SW480 (cell line): ENCODE measurements at places on chromosomes 7 and 10.

DNA sequence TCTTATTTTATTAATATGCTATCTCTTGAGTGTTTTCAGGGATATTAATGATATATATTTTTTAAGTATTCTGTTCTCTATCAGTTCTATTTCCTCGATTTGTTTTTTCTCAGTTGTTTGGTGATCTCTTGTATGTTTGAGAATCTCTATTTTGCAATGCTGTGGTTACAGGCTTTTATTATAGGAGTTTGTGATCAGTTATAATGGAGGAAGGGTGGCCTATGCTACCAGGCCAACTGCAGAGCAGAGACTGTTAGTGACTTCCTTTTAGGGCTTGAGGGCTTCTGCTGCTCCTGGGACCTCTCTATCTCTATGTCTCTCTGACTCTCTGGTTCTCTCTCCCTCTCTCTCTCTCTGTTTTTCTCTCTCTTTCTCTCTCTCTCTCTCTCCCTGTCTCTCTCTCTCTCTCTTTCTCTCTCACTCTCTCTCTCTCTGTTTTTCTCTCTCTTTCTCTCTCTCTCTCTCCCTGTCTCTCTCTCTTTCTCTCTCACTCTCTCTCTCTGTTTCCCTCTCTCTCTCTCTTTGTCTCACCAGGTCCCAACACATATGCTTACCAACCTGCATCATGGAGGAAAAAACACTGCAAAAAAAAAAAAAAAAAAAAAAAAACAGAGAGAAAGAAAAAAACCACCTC lies 69.4 kb upstream of the CAV2 start:
- no peak for DNase-seq

- DNase-seq = no peak
These were observed 174.8 kb downstream of the TNS3 start for GRCh38 chr7:47407136-47407535.

DNA sequence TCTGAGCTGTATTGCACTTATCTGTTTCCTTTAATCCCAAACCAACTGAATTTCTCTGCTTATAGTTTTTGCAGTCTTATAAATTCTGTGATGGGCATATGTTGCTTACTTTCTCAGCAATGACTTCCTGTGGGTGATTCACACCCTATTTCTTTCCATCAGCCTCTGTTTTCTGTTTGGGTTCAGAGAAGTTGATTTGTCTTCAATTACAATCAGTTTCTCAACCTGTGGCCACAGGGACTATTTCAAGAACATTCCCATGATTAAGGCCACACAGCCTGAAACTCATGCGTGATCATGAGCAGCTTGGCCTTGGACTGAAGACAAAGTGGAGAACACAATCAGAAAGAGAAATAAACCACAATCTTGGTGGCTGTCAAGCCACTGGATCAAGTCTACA lies 1174.6 kb upstream of the C7orf33 start:
- no peak for DNase-seq

DNA sequence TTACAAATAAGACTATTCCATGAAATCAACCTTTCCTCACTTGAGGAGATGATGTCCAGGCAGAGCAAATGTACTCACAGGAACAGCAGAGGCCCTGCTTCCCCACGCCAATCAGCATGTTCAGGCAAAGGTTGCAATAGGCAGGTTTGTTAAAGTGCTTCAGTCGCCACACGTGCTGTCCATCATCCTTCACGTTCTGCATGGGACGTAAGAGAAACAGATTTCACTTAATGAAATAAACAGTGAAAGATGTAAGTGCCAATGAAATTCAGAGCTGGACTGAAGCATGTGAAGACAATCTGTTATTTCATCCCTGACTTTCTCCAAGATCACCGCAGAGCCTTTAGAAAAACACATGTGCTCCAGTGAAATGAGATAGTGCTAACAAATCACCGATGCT lies 217.4 kb downstream of the DGKB start:
- no peak for DNase-seq

- no peak for DNase-seq
These were observed 76.4 kb upstream of the IKZF1 start for GRCh38 chr7:50228148-50228547.

DNA sequence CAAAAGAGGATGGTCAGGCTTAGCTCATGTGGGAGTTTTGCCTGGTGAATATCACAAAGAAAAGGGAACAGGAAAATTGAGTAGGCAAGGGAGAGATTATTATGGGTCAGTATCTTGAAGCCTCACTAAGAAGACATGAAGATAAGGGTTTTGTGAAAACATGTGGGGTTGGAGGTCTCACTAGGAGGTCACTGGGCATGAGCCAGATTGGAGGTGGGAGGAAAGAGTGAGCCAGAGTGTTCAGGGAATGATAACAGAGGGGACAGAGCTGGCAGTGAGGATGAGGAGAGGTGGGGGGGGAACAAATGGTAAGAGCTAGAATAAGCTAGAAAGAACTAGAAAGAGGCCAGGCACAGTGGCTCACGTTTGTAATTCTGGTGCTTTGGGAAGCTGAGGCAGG lies 374.3 kb downstream of the GRID1 start:
- no peak for DNase-seq

DNA sequence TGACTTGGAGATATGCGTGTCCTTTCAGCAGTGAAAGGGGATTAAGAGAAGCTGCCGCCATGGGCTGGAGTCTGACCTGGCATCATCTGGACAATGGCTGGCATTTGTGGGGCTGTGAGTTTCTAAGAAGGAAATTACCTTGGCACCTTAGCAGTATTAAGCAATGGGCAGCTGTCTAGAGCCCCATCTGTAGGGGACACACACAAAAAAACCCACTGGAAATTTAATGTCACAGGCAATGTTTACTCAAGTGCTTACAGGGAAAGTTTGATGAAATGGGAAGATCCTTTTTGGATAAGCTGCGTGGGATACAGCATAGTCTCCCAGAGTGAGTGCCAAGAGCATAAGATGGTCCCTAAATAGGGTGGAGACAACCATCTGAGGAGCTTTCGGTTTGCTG lies 25.0 kb downstream of the ADRA2A start:
- DNase-seq = no peak

- no peak for DNase-seq
These were observed 18.3 kb downstream of the CPED1 start for GRCh38 chr7:121006711-121007315.

DNA sequence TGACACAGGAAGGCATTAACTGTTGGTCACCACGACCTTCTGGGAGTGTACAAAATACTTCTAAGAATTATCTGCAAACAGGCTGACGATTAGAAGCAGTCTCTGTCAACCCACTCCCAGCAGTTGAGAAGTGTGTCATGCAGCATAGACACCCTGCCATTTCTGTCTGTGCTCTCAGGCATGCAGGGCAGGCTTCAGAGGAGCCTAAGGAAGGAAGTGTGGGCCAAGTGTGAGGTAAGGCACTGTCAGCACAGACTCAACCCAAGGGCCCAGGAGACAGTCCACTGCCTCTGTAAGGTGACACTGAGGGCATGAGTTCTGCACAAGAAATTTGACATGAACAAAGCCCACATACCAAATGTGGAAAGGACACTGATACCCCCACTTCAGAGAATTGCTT lies 109.0 kb upstream of the VIPR2 start:
- no peak for DNase-seq

- no peak for DNase-seq
These were observed at the start of gene ARMC3 for GRCh38 chr10:22927661-22928403. TSS of gene ARMC3 (plus strand) at chr10:22928053. CDS start at chr10:22931997, 3,944 bp downstream.

DNA sequence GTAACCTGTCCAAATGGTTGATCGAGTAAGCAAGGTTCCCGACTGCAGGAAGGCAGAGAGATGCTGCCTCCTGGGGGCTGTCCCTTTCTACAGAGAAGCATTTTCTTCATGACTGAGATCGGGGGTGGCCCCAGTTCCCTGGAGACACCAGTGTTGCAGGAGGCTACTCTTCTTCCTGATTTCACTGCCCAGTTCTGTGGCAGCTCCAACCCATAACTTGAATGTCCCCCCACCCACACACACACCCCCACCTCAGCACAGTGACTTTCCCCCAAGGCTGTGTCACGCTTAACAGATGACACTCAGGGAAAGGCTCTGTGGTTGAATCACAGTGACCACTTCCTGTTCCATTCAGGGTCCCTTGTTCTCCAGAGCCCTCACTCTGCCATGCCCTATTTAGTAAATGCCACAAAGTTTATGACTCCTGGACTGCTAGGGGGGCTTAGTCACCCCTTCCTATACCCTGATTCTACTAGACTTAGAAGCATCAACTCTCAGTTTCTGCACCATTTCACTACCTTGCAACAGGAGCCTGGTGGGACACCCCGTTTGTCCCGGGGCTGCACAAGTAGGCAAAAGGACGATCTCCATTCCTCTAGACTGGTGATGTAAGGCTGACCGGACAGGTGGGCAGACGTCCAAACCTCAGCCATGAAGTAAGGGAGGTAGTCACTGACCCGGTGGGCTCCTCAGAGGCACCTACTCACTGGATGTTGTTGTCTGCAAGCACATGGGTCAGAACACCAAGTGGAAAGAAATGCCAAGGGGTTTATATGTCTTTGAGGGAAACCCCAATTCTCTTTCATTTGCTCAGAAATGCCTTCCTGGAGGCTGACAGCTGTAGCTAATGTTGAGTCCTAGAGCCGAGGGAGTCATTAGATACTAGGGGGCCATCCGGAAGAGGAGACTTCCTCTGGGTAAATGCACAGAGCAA lies 31.3 kb upstream of the SMC3 start:
- peak; percentile 91 for DNase-seq

DNA sequence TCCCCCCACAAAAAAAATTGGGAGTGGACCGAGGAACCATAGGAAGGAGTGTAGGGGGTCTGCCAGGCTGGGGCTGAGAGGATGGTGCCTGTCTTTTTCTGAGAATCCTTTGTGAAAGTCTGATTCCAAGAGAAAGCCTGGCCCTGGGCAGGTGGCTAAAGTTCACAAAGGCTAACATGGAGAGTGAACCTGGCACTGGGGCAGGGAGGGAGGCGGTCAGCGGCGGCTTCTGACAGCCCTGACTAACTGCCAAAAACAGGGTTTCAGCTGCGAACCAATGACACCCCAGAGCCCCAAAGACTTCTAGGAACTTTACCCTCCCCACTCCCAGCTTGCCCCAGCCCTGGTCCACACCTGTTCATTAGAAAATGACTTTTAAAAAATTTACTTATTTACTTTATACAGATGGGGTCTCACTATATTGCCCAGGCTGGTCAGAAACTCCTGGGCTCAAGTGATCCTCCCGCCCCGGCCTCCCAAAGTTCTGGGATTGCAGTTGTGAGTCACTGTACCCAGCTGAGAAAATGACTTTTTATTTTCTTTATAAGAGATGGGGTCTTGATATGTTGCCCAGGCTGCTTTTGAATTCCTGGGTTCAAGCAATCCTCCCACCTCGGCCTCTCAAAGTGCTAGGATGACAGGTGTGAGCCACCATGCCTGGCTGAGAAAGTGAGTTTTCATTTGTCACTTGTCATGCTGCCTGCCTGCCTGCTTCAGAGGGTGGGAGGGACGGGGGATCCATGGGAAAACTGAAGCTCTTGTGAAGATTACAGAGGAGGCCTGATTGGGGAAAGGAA lies 61.0 kb upstream of the DUSP5 start:
- no peak for DNase-seq

- no peak for DNase-seq
These were observed 232.7 kb downstream of the LRMDA start for GRCh38 chr10:75663947-75664664.
